Stimulated activated CD8-positive, alpha-beta memory T cell treated with anti-CD3 and anti-CD28 coated beads, Interleukin-15, amount 100 ng/mL, for 24 hours (primary cell): ENCODE measurements at places on chromosomes 1 and 21.

GRCh38 chr1:208127792-208128529 lies 116.2 kb downstream of the PLXNA2 start:
- no peak for DNase-seq

GRCh38 chr1:105795741-105796140 lies 1260.7 kb upstream of the PRMT6 start:
- DNase-seq: no peak

GRCh38 chr1:101139130-101139529 lies 97.7 kb upstream of the S1PR1 start:
- DNase-seq: no peak

DNA sequence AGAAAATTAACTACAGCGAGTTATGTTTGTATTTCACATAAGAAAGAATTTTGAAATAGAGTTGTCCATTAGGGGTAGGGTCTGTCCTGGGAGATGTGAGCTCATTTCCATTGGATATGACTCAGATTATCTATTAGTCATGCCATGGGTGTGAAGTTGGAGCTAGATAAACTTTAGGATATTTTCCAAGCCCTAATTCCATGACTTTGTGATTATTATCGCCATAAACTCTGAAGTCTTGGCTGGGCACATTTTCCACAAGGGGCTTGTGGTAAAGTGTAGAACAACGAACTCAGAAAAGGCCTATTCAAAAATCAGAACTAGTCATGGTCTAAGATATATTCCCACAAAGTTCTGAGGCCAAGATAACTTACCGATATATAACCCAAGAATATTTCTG lies 396.6 kb downstream of the DPYD start:
- DNase-seq: no peak

DNA sequence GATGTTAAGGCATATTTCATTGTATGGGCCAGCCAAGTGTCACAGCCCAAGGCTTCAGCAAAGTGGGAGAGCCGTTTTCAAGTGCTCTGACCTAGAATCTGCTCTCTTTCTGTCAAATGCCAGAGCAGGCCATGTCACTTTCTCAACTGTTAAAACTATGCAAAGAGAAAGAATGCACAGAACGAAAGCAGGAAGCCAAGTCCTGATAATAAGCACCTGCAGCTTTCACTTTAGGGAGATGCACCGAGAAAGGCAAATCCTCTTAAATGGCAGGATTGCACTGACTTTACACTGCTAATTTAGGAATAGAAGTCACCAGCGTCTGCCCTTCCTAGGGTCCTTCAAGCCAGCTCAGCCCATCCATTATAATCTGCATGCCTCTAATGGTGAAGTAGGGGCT lies 49.2 kb upstream of the NTPCR start:
- no peak for DNase-seq

DNA sequence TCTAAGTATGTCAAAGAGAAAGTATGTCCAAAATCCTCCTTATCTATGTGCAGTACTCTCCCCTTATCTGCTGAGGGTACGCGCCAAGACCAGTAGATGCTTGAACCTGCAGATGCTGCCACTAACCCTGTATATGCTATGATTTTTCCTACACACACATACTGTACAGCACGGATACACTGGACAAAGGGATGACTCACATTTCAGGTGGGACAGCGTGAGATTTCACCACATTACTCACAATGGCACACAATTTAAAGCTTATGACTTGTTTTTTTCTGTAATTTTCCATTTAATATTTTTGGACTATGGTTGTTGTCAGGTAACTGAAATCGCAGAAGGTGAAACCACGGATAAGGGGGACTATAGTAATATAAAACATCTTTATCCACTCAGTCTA lies 4.1 kb downstream of the ORC1 start:
- DNase-seq: no peak

DNA sequence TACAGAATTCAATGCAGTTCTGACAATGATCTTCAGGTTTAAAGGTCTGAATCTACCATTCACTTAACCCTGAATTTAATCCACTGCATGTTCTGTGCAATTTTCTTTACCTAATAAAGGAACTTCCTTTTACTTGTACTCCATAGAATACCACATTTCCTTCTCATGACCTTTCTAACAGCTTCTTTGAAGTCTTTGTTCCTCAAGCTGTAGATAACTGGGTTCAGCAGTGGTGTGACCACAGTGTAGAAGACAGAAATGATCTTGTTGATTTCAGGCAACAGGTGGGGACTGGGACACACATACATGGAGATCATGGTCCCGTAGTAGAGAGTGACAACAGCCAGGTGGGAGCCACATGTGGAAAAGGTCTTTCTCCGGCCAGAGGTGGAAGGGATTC lies 878 bp downstream of the OR11L1 start:
- DNase-seq: no peak

DNA sequence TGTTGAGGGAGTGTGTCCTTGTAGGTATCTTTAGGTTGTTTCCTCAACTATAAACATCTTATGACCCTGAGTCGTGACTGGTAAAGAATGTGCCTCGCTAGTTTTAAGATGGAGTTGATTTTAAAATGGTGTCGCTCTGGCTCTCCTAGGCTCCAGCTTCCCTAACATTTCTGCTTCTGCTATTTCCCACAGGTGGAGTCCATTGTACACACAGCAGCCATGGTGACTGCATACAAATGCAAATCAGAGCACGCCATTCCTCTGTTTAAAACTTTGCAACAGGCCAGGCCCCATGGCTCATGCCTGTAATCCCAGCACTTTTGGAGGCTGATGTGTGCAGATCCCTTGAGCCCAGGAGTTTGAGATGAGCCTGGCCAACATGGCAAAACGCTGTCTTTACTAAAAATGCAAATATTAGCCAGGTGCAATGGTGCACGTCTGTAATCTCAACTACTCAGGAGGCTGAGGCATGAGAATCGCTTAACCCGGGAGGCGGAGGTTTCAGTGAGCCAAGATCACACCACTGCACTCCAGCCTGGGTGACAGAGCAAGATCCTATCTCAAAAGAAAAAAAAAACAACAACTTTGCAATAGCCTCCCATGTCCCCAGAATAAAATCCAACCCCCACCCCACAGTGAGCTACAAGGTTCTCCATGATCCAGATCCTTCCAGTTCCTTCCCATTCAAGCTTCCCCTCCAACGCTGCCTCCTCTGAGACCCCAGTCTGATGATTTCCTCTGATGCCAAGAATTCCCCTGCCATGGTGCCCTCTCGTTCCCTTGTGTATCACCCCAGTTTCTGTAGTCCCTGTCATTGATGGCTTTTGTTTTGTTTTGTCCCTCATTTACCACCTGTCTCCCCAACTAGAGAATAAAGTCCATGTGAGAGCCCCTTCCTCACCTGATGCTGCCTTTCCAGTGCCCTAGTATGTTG lies 36.9 kb upstream of the KLHDC7A start:
- DNase-seq: no peak

DNA sequence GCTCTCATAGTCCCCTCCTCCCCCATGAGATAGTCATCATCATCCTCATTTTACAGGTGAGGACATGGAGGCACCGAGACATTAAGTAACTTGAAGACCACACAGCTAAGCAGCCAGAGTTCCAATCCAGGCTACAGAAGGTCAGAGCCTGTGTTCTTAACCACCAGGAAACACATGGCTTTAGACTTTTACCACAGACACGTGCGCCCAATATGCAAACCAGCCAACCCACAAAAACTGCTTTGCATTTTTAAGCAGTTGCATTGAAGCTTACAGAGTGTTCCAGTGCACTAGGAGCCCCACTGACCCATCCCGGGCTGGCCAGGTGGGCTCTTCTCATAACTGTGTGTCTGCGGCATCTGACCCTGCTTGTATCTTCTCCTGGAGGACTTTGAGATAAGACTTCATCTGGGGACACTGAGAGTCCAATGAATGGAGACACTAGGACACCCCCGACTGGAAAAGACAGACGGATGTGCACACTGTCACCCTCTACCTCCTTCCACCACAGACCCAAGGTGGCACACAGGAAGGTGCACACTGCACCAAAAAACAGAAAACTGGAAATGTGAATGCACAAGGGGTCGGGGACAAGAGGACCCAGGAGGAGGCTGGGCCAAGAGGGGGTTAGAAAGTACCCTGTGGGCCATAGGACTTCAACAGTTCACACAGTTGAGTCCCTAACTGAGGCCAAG lies 56.4 kb downstream of the ETS2 start:
- no peak for DNase-seq

DNA sequence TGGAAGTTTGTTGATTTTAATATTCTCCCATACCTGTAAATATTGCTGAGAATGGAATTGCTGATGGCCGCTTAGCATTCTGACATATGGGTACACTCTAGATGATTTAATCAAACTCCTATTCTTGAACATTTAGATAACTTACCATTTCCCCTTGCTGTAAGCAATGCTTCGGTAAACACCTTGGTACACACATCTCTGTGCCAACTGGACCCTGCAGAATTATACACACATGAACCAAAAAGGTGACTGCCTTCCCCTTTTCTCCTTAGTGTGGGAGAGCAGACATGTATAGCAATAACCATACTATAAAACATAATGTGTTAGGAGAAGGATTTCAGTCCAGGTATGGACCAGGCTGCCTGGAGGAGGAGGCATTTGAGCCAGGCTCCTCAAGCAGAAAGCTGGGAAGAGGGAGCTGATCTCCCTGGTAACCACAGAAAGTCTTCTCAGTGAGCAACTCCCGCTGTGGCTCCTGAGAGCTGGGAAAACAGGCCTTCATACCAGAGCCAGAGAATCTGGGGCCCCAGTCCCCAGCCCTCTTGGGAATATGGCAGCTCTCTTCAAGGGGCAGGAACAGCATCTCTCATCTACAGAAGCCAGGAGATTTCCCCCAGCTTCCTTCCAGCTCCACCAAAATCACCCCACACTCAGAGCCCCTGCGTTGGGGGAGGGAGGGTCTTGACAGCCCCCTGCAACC lies 33.9 kb upstream of the CSF1 start:
- DNase-seq: no peak

- no peak for DNase-seq
These were observed 45.3 kb downstream of the TIAM1 start for GRCh38 chr21:31298618-31299269.

DNA sequence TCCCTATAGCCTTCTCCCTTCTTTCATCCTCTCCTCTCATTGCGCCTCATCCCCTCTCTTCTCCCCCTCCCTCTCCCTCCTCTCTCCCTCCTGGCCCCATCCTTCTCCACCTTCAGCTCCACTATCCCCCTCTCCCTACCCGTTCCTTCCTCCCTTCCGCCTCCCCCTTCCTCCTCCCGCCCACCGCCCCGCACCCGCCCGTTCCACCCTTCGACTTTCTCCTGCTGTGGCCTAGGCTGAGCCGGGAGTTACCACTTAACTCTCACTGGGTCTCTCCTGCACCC lies 1.6 kb downstream of the NPR1 start:
- no peak for DNase-seq

- no peak for DNase-seq
These were observed 213.1 kb upstream of the USP24 start for GRCh38 chr1:55428231-55428630.

- DNase-seq: no peak
These were observed 341.8 kb downstream of the RYR2 start for GRCh38 chr1:237383791-237384190.

GRCh38 chr1:231866392-231867331 lies 240.1 kb downstream of the DISC1 start:
- DNase-seq: peak; percentile 13

GRCh38 chr1:5493851-5494311 lies 498.3 kb downstream of the NPHP4 start:
- DNase-seq: no peak

DNA sequence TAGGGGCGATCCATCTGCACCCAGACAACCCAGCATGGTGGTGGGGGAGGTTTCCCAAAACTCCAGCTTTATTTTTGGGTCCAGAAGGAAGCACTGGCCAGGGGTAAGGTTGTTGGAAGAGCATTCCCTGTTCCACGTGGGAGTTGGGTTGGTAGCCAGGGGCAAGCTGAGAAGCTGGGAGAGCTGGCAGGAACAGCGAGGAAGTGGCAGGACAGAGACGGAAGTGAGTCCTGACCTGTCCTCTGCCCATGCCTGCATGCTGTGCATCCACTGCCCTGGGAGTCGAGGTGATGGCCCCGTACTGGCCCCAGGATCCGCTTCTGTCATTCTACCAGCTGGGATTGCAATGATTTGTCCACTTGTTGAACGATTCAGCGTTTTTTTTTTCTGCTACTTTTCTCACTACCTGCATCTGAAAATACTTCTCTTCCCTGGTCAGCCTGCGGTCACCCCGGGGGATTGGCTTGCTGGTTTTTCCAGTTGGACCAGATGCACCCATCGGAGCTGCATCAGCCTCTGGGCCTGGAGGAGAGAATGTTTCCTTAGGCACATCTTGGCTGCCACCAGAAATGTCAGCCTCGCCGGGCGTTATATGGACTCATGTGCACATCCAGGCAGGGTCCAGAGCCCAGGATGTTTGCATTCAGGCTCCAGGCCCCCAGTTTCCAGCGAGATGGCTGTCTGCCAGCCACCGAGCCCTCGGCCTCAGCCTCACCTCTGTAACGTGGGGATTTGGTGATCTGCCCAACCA lies 28.3 kb upstream of the TMPRSS2 start:
- DNase-seq: no peak

- DNase-seq: no peak
These were observed 9.3 kb downstream of the RASSF5 start for GRCh38 chr1:206516728-206516990.

DNA sequence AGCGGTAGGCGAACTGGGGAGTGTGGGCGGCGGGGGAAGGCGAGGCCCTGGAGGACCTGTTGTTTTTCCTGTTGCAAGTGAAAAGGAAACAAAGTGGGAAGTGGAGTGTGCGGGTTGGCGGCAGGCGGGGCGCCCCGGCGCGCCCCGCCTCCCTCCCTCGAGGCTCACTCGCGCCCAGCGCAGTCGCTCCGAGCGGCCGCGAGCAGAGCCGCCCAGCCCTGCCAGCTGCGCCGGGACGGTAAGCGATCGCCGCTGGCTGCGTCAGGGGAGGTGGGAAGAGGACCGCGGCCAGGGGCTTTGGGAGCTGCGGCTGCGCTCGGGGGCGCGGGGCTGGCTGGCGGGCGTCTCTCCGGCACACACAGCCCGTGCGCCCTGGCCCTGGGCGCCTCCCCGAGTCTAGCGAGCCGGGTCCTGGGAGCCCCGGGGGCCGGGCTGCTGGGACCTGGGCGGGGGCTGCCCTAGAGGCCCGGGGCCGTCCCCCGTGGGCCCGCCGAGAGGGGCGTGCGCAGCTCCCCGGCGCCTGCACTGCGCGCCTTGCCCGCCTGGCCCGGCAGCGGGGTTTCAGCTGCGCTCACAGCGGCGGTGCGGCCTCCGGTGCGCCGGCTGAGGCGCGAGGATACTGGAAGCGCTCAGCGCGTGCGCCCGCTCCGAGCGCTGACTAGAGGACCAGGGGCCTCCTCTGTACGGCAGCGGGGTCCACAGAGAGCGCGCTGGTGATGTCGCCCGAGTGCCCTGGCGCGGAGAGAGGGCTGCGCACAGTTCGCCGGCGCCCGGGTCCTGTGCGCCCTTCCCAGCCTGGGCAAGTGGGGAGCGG lies at the start of gene PIK3CD:
PIK3CD (plus strand) TSS at position 167 of the 814 bp plus-strand sequence. CDS start 58,725 bp downstream, outside the sequence.
- DNase-seq: no peak
